Vagina (tissue), 2 donors: ENCODE measurements at places on chromosomes 2 and 18. TPM values are rescaled to one million over a fixed set of nuclear protein-coding genes. Genes with fewer than 3 reads are reported as not detected.

DNA sequence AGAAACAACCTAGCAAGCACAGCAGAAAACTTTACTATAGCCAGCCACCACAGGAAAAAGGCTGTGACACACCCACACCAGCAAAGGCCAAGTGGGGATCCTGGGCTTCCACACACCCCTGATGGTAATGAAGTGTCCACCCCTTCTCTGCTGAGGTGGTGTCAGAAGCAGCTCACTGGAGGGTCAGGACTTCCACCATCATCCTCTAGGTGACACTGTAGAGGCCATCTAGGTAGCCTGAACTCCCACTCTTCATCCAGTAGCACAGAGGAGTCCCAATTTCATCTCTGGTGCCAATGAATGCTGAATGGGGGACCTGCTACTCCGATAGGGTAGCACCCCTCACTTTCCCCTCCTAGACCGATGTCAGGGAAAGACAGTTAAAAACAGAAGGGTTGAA, 1544.4 kb downstream of the LRP1B start:
- H3K4me3 ChIP-seq: no peak overlapping the region
- H3K27me3 ChIP-seq: no peaks in the 10 kb centered on the region
- H3K36me3 ChIP-seq: no peaks in the 10 kb centered on the region

DNA sequence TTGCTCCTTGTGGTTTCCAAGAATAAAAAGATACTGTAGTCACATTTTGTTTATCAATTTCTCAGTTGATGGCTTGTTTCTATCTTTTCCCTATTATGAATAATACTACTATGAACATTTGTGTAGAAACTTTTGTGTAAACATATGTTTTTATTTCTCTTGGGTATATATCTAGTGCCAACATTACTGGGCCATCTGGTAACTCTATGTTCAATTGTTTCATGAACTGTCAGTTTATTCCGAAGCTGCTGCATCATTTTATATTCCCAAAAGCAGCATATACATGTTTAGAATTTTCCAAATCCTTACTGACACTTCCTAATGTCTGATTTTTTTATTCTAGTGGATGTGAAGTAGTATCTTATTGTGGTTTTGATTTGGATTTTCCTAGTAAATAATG, 737.6 kb upstream of the TMEFF2 start:
- H3K36me3 ChIP-seq: no peaks in the 10 kb centered on the region
- no peak overlapping the region for H3K27ac ChIP-seq
- no peaks in the 10 kb centered on the region for H3K27me3 ChIP-seq

- no peak overlapping the region for H3K27ac ChIP-seq
- DNase-seq: no peak
- H3K36me3 ChIP-seq: no peaks in the 10 kb centered on the region
- no peaks in the 10 kb centered on the region for H3K4me1 ChIP-seq
Measured at GRCh38 chr2:169761251-169761969, 27.8 kb downstream of the KLHL23 start.

GRCh38 chr2:239829326-239829725, 195.8 kb downstream of the NDUFA10 start:
- no peak overlapping the region for H3K27ac ChIP-seq
- peaks cover 10% of the 10 kb centered on the region for H3K4me1 ChIP-seq
- no peaks in the 10 kb centered on the region for H3K36me3 ChIP-seq
- DNase-seq: peak; percentile 42

- H3K27ac ChIP-seq: no peak overlapping the region
- no peak for DNase-seq
- H3K4me3 ChIP-seq: no peak overlapping the region
- H3K4me1 ChIP-seq: no peaks in the 10 kb centered on the region
Measured at GRCh38 chr2:198698230-198698629, 759.5 kb downstream of the SATB2 start.

DNA sequence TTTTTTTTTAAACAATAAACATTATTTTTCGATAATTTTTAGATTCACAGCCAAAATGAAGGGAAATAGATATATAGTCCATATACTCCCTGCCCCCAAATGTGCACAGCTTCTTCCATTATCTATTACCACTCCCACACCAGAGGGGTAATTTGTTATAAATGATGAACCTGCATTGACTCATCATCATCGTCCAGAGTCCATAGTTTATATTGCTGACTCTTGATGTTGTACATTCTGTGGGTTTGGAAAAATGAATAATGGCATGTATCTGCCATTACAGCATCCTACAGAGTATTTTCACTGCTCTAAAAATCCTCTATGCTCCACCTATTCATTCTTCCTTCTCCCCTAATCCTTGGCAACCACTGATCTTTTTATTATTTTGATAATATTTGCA, 121.5 kb downstream of the LTBP1 start:
- no peaks in the 10 kb centered on the region for H3K36me3 ChIP-seq
- H3K27ac ChIP-seq: no peak overlapping the region
- H3K4me1 ChIP-seq: peaks cover 30% of the 10 kb centered on the region

GRCh38 chr2:212984129-212984528, 167.3 kb downstream of the IKZF2 start:
- no peaks in the 10 kb centered on the region for H3K4me1 ChIP-seq
- no peak for DNase-seq
- H3K27ac ChIP-seq: no peak overlapping the region
- H3K27me3 ChIP-seq: no peaks in the 10 kb centered on the region
- no peaks in the 10 kb centered on the region for H3K36me3 ChIP-seq

DNA sequence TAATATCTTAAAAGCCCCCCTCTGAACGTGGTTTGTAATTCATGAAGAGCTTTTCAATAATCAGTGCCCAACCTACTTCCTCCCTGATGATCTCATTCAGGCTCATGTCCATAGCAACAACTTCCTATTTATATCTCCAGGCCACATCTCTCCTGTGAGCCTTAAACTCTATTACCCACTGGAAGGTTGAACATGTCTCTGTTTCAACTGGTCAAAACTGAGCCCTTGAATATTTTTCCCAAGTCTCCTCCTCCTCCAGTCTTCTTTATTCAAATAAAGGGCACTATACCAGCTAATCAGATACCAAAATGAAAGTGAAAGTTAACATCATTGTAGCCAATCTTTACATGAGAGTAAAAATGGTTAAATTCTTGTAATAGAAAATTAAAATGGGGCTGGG, 63.7 kb upstream of the ITGA4 start:
- H3K27ac ChIP-seq: no peak overlapping the region
- no peaks in the 10 kb centered on the region for H3K36me3 ChIP-seq
- H3K4me3 ChIP-seq: no peak overlapping the region
- no peak for DNase-seq

DNA sequence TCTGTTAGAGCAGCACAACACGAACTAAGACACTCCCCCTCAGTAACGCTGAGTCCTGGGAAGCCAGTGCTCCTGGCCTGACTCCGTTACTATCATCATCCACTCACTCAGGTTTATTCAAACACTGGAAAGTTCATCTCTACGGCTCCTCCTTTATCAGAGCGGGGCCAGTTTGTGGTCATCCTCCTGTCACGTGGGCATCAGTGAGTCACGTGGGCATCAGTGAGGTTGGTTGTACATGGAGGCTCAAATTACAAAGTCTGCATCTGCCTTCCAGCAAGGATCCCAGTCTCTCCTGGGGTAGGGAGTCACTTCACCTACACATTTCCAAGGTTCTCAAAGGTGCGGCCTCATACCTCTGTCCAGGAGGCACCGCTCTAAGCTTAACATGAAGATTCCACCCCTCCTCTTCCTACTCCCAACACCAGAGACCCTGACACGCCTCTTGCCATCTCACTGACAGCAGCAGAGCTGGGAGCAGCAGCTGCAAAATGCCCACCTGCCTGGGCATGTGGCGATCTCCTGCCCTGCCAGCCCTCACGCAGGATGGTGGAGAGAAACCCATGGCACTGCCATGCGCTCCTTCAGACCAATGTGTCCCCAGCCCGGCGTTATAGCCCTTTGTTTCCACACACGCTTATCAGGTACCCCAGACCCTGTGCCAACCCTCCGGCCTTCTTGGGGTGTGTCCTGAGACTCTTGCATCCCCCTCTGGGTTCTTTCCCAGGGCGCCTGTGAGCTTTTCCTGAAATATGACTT, 99.2 kb upstream of the PTPRM start:
- H3K4me1 ChIP-seq: no peaks in the 10 kb centered on the region
- DNase-seq: peak; percentile 81
- H3K36me3 ChIP-seq: no peaks in the 10 kb centered on the region
- H3K27me3 ChIP-seq: no peaks in the 10 kb centered on the region

Gene MYO7B
- not detected for total RNA-seq

Gene TTN
- total RNA-seq: 2.0 TPM

Gene ITGB6
- 17.2 TPM for total RNA-seq

Gene PRKAG3
- not detected for total RNA-seq

Gene C2orf81
- 2.7 TPM for total RNA-seq

Gene LRP2
- total RNA-seq: not detected
